ENCODE measurements at places on chromosomes 11 and 22. TPM values are rescaled to one million over a fixed set of nuclear protein-coding genes. Genes with fewer than 3 reads are reported as not detected.

C11orf97 gene
- total RNA-seq, result not detected

DNA sequence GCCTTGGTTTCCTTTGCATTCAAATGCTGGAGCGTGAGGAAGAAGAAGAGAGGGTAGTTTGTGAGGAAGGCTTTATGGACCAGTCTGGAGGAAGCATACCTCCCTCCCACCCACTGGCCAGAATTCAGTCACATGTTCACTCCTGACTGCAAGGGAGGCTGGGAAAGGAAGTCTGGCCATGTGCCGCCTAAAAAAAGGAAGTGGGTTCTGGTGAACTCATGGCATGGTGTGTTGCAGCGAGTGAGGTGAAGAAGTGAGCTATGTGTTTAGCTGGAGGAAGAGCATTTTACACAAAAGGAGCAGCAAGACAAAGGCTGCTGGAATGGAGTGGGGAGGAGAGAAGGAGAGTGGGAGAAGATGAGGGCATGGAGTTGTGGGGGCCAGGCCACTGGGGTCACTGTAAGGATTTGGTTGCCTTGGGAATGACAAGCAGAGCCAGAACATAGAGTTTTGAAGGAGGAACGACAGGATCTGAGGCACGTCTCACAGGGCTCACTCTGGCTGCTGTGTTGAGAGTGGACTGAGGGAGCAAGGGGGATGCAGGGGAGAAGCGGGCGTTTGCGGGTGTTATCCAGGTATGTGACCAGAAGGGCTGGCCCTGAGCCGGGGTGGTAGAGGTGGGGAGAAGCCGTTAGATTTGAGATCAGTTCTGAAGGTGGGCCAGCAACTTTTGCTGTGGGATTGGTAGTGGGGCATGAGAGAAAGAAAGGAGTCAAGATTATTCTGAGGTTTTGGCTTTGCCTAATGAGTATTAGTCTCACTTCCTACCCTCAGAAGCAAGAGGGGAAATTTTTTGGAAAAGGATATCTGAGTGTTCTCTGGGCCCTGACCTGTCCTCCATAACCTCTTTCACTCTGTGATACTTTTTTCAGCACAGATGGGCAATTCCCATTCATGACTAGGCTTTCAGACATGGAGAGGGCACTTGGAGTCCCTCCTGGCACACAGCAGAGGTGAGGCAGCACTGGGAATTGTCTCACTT is 26.4 kb downstream of the BMAL1 start:
- no peak for DNase-seq

- no peak for DNase-seq
Observed at GRCh38 chr11:72684236-72684912, 10.2 kb upstream of the PDE2A start.

- DNase-seq, result no peak
Observed at GRCh38 chr11:24575392-24575791, 78.5 kb downstream of the LUZP2 start.

DNA sequence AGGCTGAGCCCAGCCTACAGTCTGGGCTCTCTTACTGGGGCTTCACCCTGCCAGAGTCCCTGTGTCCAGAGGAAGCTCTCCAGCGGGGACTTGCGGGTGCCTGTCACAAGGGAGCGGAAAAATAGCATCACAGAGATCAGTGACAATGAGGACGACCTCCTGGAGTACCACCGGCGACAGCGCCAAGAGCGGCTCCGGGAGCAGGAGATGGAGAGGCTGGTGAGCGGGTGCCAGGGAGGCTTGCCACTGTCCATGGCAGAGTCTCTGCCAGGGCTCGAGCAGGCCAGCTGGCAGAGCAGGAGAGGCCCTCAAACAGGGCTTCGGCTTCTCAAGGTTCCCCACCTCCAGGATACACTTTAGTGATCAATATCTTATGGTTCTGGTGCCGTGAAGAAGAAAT is 21.0 kb downstream of the PHLDB1 start:
- DNase-seq, result no peak

- no peak for DNase-seq
Observed at GRCh38 chr11:12485328-12485727, 108.0 kb downstream of the PARVA start.

DNA sequence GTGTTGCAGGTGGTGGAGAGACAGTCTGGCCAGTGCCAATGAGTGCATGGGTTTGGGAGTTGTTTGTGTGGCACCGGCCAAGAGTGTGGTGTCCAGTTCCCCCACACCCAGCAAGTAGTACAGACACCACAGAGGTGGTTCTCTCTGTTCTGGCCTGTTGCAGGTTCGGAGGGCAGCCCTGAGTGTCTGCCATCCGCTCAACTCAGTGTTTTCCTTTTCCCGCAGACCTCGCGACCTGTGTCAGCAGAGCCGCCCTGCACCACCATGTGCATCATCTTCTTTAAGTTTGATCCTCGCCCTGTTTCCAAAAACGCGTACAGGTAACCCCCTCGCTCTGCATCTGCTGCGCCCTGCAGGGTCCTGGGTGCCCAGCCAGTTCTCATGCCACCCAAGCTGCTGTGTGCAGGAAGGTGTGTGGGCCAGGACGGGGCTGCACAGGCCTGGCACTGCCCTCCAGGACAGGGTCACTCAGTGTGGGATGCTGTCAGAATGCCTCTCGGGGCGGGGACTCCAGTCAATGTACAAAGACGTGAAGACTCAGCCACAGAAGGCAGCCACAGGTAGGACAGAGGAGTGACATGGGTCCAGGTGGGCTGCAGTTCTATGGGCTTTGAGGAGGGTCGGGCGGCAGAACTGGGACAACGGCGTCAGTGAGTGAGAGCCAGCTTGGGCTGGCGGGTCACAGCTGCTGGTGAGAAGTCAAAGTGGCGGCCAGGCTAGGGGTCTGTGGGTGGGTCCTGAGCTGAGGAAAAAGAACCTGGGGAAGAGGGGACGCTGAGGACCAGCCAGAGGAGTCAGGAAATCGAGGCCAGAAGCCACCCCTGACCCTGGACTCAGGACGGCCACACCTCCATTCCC is 15.9 kb downstream of the TANGO2 start:
- no peak for DNase-seq

DNA sequence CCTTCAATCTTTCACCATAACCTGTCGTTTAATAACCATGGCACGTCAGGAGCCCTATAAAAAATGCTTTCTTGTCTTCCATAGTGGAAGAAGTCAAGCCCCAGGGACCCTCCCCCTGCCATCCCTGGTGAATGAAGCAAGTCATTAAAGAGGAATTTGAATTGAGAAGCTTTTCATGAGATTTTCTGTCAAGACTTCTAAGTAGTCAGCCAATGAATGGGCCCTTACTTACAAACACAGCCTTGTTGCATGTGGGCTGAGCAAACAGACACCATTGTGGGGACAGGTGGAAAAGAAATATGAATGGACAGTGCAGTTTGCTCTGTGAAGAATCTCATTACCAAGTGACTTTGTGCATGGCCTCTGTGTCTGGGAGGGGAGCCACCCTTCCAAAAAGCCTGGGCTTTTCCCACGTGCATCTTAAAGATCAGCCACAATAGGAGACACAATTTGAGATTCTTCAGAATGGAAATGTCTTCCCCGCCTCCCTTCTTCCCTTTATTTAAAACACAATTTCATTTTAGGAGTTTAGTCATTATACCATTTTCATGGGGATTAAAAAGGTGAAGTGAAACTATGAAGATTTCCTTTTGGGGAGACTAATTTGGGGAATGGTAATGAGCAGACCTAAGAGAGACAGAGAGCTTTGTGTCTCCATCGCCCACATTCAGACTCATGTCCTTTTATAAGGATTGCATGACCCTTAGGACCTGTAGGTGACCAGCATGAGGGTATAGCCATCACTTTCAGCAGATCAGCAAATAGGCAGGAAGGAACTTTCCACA is 152.0 kb downstream of the LRRC4C start:
- DNase-seq, result no peak
